ENCODE measurements at places on chromosomes 12 and 14.

GRCh38 chr12:27002141-27002540 is 12.0 kb downstream of the TM7SF3 start:
- no peak for DNase-seq

DNA sequence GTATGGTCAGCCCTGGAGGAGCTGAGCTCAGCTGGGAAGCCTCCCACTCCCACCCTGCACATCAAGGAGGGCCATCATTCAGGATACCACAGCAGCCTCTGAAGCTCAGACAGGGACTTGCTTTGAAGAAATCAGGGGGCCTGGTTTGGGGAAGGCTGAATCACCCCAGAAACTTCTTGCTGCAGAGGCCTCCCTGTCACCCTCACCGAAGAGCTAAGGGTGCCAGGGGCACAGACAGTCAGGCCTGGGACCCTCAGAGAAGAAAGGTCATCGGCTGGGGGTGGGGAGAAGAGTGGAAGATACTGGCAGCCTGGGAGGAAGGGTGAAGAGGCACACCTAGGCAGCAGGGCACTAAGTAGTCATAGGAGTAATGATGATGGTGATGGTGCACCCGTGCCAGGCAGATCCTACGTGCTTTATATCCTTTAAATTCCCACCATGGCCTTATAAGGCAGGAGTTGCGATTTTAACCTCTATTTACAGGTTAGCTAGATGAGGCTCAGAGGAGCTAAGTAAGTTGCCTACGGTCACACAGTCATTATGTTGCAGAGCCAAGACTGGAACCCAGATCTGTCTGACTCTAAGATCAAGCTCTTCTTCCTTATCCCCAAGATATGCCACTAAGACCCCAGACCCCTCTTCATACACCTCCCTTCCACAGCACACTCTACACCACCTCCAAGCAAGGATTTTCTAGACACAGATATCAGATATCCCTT is 28.5 kb upstream of the PNMA1 start:
- no peak for DNase-seq

DNA sequence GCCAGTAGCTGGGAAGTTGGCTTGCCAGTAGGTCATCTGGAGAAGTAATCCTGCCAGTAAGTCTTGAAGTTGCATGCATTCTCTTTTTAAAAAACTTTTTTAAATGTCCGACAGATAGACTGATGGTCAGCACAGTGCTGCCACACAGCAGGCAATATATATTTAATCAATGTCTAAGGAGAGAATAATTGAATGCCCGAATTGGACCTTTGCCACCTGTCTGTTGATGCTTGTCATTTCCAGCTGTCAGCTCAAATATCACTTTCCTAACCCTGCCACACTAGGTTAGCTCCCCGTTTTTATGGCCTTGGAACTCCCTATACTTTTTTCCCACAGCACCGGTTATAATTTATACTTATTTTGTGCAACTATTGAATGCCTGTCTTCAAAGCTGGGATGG is 2.1 kb upstream of the SLC15A4 start:
- no peak for DNase-seq

GRCh38 chr12:71870416-71870815 is 30.9 kb downstream of the TBC1D15 start:
- no peak for DNase-seq

DNA sequence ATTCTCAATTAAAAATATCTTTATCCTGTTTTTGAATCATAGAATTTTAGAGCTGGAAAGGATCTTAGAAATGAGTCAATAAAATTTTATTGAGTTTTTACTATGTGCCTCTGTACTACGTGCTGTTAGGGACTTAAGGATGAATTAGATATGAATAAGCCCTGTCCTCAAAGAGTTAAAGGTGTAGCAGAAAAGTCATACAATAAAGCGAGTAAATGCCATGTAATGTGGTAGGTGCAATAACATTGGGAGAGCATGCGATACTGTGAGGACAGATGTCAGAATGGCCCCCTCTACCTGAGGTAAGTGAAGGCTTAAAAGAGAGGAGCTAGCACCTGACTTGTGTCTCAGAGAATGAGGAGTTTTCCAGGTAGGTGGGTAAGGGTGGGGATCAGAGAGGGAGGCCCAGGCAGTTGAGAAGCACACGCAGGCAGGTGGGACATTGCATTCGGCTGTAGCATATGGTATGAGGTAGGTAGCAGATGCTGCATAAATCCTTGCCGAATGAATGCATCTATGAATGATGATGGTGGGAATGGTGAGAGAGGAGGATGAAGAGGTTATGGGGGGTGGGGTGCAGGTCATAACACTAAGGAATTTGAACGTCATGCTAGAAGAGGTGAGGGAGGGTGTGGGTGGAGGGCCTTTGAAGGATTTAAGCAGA is 35.4 kb upstream of the ATP23 start:
- no peak for DNase-seq

DNA sequence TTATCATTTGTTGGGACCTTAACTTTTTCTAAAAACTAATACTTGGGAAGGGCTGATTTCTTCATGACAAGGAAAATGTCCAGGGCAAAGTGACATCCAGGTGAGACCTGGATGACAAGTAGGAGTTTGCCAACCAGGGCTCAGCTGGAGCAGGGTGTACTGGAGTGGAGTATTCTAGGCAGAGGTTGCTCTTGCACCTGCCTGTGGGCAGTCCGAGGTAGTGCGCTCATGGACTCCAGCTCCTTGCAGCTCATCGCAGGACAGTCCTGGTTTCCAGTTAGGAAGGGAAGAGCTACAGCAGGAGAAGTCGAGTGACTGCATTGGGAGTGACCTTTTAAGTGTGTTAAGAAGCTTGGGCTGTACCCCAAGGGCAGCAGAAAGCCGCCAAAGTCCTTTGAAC is 175.9 kb downstream of the PELI2 start:
- DNase-seq, result no peak

- DNase-seq, result no peak
Measured at GRCh38 chr12:70842136-70842535, 78.4 kb downstream of the PTPRR start.

DNA sequence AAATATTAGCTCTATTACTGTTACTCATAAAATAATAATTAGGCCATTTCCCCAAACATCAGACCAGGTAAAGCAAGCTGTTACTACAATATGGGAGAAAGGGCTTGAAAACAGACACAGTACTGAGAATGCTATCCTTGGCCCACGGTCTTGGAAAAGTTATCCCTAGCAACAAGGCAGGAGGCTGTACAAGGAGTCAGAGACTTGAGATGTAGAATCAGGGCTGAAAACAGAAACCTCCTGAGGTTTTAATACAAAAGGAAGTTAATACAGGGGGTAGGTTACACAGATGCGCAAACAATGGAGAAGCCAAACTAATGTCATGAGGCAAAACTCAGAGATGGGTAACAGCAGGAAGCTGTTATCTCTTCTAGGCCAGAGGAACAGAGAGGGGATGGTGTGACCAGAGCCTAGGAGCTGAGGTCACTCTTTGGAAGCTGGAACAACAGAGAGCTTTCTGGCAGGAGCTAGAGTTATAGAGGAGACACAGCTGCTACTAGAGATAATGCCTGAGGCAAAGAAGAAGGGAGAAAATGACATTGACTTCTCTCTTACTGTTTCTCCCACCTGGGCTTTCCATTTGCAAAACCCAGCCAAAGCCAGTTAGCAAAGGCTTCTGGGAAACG is 248.8 kb downstream of the SUDS3 start:
- DNase-seq, result no peak

DNA sequence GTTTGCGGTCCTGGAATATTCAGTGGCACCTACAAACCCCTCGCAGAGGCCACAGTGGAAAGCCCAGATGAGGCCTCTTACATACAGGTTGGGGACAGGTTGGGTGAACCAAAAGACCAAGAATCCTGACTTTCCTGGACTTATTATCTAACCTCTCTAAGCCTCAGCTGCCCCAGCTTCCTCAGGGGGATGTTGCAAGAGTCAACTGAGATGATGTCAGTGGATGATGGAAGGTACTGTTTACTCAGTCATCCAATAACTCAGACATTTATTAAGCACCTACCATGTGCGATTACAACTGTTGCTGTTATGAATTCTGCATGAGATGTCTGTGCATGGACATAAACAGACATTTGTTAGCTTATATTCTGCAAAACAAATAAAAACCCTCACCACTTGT is 72.8 kb downstream of the RFX4 start:
- DNase-seq, result no peak

DNA sequence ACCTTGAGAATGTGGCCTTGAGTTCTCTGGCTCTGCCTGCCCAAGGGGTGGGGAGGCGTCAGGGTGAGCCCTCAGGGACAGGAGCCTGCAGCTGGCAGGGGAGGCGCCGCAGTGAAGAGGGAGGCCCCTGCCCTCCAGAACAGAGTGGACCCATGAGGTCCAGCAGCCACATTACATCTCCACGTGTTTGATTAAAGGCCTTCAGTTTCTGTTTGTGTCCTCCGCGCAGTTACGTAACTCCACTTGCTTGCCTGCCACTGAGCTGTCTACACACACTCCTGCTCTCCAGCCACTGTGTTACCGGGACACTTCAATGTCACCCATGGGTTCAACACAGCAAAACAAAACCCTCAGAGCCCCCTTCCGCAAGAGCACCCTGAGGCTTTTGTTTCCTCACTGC is 70.4 kb downstream of the CHGA start:
- DNase-seq, result no peak

GRCh38 chr14:63436286-63437098 is 106.7 kb downstream of the PPP2R5E start:
- DNase-seq, result no peak

DNA sequence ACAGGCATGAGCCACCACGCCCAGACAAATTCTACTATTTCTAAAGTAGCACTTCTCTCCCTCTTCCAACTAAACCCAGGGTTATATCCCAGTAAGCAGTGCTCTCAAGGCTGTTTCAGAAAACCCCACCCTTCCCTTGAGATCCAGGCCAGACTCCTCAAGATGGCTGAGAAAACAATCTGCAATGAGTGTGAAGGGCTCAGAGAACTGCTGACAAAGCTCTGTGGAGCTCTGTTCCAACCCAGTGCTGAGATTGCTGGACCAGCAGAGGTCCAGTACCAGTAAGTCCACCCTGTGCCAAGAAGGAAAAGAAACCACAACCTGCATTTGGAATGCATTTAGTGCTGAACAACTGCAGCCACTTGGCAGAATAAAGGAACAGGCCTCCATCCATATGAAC is 3.7 kb upstream of the IFFO1 start:
- no peak for DNase-seq

GRCh38 chr12:66733839-66734238 is 55.0 kb upstream of the GRIP1 start:
- no peak for DNase-seq

GRCh38 chr14:75987201-75987970 is 1.8 kb downstream of the IFT43 start:
- no peak for DNase-seq

GRCh38 chr14:28294834-28295440 is 471.6 kb upstream of the FOXG1 start:
- DNase-seq, result peak; percentile 11

DNA sequence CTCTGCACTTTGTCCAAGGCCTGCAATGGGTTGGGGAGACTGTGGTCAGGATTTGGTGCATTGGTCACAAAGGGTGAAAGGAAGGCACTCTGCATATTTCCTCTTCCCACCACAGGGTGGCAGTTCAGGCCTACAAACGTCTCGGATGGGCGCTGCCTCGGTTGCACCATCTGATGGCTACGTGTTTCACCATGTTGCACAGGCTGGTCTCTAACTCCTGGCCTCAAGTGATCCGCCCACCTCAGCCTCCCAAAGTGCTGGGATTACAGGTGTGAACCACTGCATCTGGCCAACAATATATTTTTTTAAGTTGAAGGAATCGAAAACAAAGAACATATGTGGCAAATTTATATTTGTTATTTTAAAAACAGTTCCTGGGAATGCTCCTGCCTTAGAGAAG is 35.1 kb downstream of the TMBIM6 start:
- DNase-seq, result peak; percentile 39

- peak; percentile 11 for DNase-seq
Measured at GRCh38 chr14:34203251-34203722, 252.4 kb upstream of the EGLN3 start.

DNA sequence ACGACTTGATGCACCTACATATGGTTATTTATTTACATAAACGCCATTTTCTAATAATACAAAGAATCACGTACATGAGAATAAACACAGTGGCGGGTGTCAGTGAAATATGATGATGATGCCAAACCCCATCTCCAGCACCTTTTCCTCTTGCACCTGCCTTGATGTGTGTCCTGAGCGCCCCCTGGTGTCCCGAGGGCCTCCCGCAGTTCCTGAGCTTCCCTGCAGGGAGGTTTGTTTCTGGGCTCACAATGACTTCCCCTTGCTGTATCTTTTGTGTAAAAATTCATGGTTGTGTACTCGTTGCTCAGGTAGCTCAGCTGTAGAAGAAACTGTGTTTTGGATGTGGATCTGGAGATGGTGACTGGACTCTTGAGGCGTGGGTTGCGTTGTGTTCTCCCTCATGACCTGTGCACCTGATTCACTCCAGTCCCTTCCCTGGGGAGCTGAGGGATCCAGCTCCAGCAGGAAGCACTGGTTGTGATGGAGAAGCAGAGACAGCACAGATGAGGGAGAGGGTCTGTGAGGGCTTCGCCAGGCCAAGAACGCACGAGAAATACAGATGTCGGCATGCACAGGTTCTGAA is 1037.8 kb downstream of the TMEM121 start:
- peak; percentile 91 for DNase-seq

GRCh38 chr12:50934371-50934851 is 17.9 kb upstream of the HIGD1C start:
- peak; percentile 48 for DNase-seq

DNA sequence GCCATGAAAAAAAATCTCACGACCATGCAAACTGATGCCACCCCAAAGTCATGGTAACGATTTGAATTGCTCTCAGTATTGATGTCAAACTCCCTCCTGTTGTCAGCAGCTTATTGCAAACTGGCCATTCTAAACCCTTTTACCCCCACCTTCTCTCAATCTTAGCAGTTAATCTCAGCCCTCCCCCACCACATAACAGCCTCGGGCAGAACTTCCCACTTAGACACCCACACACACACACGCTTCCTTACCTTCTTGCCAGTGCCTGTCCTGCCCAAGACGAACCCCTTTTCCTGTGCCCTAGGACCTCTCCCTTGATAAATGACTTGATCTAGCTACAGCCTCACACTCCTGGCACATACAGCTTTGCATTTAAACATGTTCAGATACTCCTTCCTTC is 56.6 kb downstream of the GPATCH2L start:
- no peak for DNase-seq

- no peak for DNase-seq
Measured at GRCh38 chr14:35346738-35347322, 54.6 kb downstream of the PSMA6 start.

DNA sequence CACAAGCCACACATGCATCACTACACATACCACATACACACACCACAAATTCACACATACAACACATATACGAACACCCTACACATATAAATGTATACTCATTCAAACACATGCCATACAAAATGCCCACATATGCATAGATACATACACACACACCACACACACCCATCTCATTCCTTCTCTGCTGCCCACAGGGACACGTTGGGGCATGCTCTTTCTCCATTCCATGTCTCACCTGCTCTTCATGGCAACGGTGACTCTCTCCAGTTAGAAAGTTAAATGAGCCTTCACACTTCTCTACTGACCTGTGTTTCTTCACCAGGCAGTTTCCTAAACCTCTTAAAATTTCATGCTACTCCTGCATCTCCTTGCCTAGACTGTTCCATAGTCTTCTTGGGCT is 1194.8 kb downstream of the BCL11B start:
- no peak for DNase-seq

Measured in common myeloid progenitor, CD34-positive (primary cell).